ENCODE measurements at places on chromosomes 4 and X.

GRCh38 chr4:144338148-144338547 lies 197.6 kb upstream of the GYPA start:
- DNase-seq, result no peak

DNA sequence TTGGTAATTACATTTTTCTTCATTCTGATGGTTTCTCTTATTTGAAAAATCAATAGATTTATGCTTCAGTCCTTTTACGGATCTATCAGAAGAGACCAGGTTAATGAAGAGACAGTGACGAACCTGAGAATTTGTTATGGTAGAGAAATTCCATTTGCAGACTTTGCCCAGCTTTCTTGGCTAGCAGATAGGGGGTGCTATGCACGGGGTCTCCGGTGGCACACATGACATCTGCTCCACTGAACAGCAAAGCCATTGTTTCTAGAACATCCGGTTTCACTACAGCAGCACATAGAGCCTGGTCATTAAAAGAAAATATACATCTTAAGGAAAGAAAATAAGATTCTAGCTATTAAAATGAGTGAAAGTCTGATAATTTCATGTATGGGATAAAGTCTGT lies 85.1 kb downstream of the ARAP2 start:
- DNase-seq, result no peak

- no peak for DNase-seq
These were observed 449.8 kb downstream of the INPP4B start for GRCh38 chr4:142396279-142396678.

DNA sequence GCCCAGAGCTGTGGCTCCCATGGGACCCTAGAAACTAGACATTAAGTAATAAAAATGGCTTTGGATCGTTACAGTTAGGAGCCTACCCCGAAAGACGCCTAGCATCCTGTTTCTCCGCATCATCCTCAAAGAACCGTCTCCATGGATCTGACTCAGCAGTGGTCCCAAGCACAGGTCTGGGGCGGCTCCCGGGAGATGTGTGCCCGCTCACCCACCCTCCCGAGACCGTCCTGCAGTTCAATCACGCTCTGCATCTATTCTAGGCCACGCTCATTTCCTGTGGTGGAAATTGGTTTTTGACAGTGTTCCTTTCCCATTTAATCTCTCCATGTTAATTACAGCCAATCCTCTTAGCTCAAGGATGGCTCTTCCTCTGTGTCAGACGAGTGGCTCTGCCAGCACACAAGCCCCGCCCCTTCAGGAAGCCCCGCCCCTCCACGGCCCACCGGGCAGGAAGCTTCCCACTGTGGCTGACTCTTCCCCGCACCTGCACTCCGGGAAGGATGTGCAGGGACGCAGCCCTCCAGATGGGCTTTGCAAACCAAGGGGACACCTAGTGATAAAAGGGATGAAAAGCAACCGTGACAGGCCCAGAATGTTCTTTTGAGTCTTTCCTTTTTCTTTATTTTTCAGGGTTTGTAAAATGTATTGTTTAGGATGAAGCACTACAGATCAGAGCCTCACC lies 34.5 kb upstream of the HELT start:
- DNase-seq, result peak; percentile 85

DNA sequence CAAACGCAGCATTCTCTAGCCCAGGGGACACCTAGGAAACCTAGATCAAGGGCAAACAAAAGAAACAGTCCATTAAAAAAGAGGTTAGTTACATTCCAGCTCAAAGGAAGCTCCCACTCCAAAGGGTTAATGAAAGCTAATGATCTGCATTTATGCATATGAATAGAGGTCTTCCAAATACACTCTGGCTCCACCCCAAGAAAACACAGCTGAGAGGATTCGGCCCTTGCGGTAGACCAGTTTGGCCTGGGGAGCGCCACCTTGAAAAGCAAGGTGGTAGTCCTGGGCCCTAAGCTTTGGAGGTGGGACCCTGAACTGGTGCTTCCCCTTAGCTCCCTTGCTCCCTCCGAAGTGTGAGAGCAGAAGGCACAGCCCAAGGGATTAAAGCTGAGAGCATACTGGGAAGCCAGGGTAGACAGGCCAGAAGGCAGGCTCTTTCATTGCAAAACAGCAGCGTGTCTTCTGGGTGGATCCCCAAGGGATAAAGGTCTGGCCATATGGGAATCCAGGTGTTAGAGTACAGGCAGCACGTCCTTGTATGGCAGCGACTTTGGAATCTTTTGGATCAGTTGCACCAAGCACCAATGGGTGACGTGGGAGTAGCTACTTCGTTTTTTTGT lies 3.7 kb downstream of the GABRQ start:
- DNase-seq, result no peak

DNA sequence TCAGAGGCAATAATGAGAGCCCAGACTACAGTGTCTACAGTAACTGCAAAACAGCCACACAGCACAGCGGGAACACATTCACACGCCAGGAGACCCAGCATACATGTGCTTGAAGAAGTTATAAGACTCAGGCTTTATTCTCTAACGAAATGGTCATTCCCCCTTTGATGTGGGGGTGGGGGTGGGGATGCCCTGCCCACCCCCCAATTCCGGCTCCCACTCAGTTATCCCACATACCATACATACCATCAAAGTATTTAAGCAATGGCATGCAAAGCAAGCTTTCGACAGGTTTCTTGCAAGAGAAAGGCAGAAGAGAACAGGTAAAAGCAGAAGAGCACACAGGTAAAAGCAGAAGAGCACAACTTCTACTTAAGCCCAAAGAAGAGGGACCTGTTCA lies 3.6 kb downstream of the MECP2 start:
- DNase-seq, result no peak

- DNase-seq, result no peak
These were observed 71.3 kb downstream of the PAK3 start for GRCh38 chrX:111167334-111167733.
